ENCODE measurements at places on chromosomes 5 and 9. TPM values are rescaled to one million over a fixed set of nuclear protein-coding genes. Genes with fewer than 3 reads are reported as not detected.

PCDHB13 gene
- 7.4 TPM for total RNA-seq

SLC4A9 gene
- total RNA-seq: 0.58 TPM

ADGRV1 gene
- 87.6 TPM for total RNA-seq

SNCAIP gene
- total RNA-seq: 13.7 TPM

ITK gene
- total RNA-seq: not detected

DNA sequence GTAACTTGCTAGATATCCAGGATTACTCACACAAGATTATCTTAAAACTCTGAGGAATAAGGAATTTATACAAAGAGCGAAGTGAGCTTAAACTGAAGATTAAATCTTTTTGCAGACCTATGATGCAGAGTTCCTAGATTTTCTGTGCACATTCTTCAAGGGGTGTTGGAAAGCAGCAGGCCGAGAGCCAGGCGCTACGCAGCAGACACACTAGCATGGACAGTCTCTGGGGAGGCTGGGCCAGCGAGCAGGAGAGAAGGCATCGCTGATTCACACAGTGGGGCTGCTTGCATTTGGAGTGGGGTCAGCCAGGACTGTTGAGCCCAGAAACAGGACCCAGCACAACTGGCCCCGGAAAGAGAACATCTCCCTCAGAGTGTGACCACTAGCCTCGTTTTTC, 136.3 kb downstream of the ADAMTS16 start:
- no peaks in the 10 kb centered on the region for H3K27me3 ChIP-seq
- no peak overlapping the region for H3K4me3 ChIP-seq
- H3K36me3 ChIP-seq: peaks cover 3% of the 10 kb centered on the region
- H3K4me1 ChIP-seq: peaks cover 27% of the 10 kb centered on the region
- H3K27ac ChIP-seq: no peak overlapping the region

DNA sequence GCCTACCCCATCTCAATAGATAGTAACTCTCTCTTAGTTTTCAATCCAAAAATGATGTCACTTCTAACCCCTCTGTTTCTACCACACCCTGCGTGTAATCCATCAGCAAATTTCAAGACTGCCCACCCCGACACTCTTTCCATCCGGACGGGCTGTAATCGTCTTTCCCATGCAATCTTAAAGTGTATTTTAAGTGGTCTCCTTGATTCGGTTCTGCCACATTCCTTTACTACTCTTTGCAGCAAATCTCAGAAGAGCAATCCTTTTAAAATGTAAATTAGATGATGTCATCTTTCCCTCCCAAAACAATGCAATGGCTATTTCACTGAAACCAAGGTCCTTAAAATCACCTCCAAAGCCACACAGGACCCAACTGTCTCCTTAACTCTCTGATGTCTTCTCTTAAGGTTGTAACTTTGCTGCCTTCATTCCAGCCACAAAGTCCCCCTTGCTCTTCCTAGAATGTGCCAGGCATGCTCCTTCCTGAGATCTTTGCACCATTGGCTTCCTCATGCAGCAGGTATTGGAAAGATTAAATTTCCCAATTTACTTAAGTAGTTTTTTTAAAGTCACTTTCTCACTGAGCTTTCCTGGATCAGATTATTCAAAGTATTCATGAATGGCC, 932.5 kb upstream of the WWC1 start:
- no peak overlapping the region for H3K4me3 ChIP-seq
- H3K36me3 ChIP-seq: peaks cover 2% of the 10 kb centered on the region
- no peak for DNase-seq
- no peak overlapping the region for H3K27ac ChIP-seq
- H3K27me3 ChIP-seq: no peaks in the 10 kb centered on the region
- H3K4me1 ChIP-seq: peaks cover 4% of the 10 kb centered on the region

DNA sequence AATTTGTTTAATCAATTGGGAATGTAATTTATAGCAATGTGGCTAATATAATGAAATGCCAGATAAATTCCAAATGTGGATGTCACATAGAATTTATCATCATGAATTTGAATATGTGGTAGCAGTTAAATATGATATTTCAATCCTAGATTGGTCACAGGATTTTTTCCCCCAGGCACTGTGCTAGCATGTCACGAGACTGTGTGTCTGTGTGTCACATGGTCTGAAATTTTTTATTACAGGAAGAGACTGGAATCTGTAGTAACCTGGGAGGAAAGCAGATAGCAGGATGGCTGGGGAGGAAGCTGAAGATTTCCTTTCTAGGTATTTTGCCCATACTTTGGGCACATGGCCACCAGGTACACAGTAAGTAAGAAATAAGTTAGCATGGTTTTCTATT, 35.4 kb upstream of the MSH3 start:
- H3K27ac ChIP-seq: no peak overlapping the region
- peaks cover 3% of the 10 kb centered on the region for H3K36me3 ChIP-seq
- DNase-seq: no peak
- no peak overlapping the region for H3K4me3 ChIP-seq
- no peaks in the 10 kb centered on the region for H3K27me3 ChIP-seq

GRCh38 chr5:74865804-74866595, at the start of gene FAM169A:
TSS of gene FAM169A (minus strand) at chr5:74866387. CDS start at chr5:74841676, 24,711 bp downstream.
- peak; percentile 52 for DNase-seq
- peaks cover 20% of the 10 kb centered on the region for H3K4me1 ChIP-seq

- H3K27ac ChIP-seq: no peak overlapping the region
- H3K4me3 ChIP-seq: no peak overlapping the region
- no peaks in the 10 kb centered on the region for H3K27me3 ChIP-seq
- no peaks in the 10 kb centered on the region for H3K4me1 ChIP-seq
- no peak for DNase-seq
These were observed 228.3 kb downstream of the EFNA5 start for GRCh38 chr5:107442452-107442851.
